ENCODE measurements at places on chromosomes 1 and 21. TPM values are rescaled to one million over a fixed set of nuclear protein-coding genes. Genes with fewer than 3 reads are reported as not detected.

The LAPTM5 gene
- 19.5 TPM for total RNA-seq

The MIXL1 gene
- total RNA-seq: not detected

The IQCC gene
- total RNA-seq: 0.97 TPM

GRCh38 chr1:202167708-202168415, 7.5 kb upstream of the PTPN7 start:
- no peak for DNase-seq

The COL8A2 gene
- 1.4 TPM for total RNA-seq

The PDXK gene
- total RNA-seq: 93.8 TPM

GRCh38 chr1:203202431-203203245, 16.1 kb upstream of the CHI3L1 start:
- DNase-seq: peak; percentile 63

GRCh38 chr1:54965624-54966340, 14.6 kb upstream of the TMEM61 start:
- peak; percentile 76 for DNase-seq

The NUP210L gene
- 0.43 TPM for total RNA-seq

The FAM151A gene
- 2.1 TPM for total RNA-seq

GRCh38 chr1:164440232-164440631, 118.8 kb upstream of the PBX1 start:
- DNase-seq: no peak

GRCh38 chr1:206878456-206878855, 13.0 kb downstream of the IL20 start:
- no peak for DNase-seq

The WNT2B gene
- 1.2 TPM for total RNA-seq

DNA sequence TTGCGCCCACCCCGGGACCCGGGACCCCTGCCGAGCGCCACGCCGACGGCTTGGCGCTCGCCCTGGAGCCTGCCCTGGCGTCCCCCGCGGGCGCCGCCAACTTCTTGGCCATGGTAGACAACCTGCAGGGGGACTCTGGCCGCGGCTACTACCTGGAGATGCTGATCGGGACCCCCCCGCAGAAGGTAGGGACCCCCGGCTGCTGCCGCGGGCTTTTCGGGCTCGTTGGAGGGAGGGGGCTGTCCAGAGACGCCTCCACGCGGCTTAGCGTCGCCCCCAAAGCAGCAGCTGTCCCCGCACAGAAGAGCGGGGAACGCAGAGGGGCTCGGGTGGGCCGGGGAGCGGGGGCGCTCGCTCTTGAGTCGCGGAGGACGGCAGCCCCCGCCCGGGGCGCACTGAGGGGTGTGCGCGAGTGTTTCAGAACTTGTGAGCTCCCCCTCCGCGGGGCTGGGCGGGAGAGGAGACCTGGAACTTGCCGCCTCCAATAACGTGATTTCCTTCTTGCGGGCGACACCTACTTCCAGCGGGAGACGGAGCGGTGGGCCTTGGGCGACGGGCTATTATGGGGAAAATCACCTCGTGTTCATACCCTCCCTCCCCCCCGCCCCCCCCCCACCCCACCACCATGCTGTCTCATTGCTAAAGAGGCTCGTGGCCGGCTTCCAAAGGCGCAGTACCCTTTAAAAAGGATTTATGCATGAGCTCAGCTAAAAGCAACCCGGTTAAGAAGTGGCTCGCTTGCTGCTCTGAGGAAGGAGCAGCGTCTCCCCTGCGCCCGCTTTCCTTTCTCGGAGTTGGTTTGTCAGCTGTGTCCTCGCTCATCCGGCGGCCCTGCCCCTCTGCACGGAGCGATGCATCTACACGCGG, 664 bp downstream of the BACE2 start:
- peak; percentile 75 for DNase-seq

DNA sequence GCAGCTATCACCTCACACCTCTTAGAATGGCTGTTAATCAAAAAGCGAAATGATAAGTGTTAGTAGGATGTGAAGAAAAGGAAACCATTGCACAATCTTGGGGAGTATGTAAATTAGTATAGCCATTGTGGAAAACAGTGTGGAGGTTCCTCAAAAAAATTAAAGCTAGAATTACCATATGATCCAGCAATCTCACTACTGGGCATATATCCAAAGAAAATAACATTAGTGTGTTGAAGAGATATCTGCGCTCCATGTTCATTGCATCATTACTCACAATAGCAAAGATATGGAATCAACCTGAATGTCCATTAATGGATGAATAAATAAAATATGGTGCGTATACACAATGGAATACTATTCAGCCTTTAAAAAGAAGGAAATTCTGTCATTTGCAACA, 68.9 kb downstream of the SNRPE start:
- no peak for DNase-seq

GRCh38 chr1:3359351-3359750, 95.1 kb upstream of the ARHGEF16 start:
- DNase-seq: no peak

DNA sequence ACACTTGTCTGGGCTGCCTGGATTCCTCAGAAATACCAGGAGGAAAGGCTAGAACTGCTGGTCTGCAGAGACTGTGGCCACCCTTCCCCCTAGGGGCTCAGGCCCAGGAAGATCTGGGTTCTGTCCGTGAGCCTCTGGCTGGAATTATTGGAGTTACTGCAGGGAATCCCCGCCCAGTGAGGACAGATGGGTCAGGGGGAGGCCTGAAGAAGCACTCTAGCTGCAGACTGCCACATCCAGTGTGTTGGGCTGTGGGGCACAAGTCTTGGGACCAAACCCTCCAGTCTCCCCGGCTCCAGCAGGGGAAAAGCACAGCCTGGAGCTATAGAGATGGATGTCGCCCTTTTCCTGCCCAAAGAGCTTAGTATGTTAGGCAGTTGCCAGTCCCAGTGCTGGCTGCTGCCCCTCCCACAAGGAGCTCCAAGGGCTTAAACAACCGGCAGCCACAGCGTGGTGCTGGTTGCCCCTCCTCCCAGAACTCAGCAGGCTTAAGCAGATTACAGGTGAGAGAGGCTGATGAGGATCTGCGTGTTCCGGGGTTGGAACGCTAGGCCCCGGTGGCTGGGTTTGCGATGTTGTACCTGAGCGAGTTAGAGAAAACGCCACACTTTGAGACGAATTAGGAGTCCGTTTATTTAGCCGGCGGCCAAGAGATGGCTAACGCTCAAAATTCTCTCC, 255.5 kb upstream of the LRRC7 start:
- peak; percentile 29 for DNase-seq

DNA sequence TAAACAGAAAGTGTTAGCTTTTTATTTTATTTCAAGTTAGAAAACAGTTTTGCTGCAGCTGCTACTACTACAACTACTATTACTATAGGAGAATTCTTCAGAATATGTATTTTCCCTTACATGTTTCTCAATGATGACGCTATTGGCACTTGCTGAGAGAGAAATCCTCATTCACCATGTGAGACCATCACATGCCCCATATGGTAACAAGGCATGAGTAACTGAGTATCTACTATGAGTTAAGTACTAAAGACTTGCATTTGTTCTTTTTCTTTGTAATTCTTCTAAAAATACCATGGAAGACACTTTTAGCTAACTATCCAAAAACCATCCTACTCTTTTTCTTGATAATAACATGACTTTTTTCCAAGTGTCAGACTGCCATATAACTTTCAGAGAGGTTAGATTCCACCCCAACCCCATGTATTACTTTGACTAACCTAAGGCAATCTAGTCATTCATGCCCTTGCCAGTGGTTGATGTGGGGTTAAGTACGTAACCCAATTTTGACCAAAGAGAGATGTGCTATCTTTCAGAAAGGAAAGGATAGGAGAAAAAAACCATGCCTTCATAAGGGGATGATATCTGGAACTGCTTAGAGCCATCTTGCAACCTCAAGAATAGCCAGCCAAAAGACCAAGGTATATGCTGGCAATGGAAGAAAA, 42.9 kb downstream of the COP1 start:
- DNase-seq: no peak

The PPP1R15B gene
- 19.7 TPM for total RNA-seq

The MED8 gene
- 16.5 TPM for total RNA-seq

- no peak for DNase-seq
Observed at GRCh38 chr21:34345892-34346291, 17.9 kb upstream of the KCNE2 start.

- peak; percentile 64 for DNase-seq
Observed at GRCh38 chr1:205477759-205478247, 22.0 kb upstream of the BLACAT1 start.

DNA sequence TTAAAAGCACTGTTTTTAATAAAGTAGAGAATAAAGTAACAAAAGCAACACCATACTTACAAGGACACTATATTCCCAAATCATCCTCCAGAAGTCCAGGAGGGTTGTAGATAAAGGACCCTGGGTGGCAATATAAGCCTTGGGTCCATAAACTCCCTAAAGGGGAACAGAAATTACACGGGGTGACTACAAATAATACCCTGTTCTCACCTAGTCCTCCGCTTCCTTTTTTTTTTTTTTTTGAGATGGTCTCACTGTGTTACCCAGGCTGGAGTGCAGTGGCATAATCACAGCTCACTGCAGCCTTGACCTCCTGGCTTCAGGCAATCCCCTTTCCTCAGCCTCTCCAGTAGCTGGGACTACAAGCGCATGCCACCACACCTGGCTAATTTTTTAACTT, 13.1 kb downstream of the PTPN22 start:
- no peak for DNase-seq

The LGR6 gene
- total RNA-seq: 3.9 TPM

The CFAP74 gene
- not detected for total RNA-seq

GRCh38 chr1:3405974-3406867, 48.2 kb upstream of the ARHGEF16 start:
- no peak for DNase-seq

DNA sequence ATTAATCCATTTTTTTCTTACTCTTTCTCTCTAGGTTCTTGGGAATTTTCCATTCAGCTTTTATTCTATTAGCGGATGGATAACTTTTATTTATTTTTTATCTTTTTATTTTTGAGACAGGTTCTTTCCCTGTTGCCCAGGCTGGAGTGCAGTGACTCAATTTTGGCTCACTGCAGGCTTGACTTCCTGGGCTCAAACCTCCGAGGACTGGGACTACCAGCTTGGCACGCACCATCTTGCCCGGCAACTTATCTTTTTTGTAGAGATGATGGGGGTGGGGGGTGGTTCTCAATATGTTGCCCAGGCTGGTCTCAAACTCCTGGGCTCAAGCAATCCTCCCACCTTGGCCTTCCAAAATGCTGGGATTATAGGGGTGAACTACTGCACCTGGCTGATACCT, 36.1 kb upstream of the CHIT1 start:
- DNase-seq: no peak

GRCh38 chr1:90835661-90836344, 118.7 kb upstream of the BARHL2 start:
- no peak for DNase-seq

GRCh38 chr1:194295685-194296084, 1109.3 kb upstream of the B3GALT2 start:
- no peak for DNase-seq
